ENCODE measurements at places on chromosomes 12 and 14. TPM values are rescaled to one million over a fixed set of nuclear protein-coding genes. Genes with fewer than 3 reads are reported as not detected.
A peak's percentile ranks its signal among the peaks of the same experiment; 100 is the strongest.

- H3K27ac ChIP-seq, result no peak overlapping the region
- H3K27me3 ChIP-seq, result peaks cover 7% of the 10 kb centered on the region
- peaks cover 16% of the 10 kb centered on the region for H3K4me1 ChIP-seq
Measured at GRCh38 chr12:6695313-6696045, 5.1 kb downstream of the PIANP start.

GRCh38 chr12:85688837-85689236 lies 147.4 kb downstream of the RASSF9 start:
- no peaks in the 10 kb centered on the region for H3K36me3 ChIP-seq
- H3K4me1 ChIP-seq, result no peaks in the 10 kb centered on the region
- H3K27me3 ChIP-seq, result no peaks in the 10 kb centered on the region
- DNase-seq, result no peak

DNA sequence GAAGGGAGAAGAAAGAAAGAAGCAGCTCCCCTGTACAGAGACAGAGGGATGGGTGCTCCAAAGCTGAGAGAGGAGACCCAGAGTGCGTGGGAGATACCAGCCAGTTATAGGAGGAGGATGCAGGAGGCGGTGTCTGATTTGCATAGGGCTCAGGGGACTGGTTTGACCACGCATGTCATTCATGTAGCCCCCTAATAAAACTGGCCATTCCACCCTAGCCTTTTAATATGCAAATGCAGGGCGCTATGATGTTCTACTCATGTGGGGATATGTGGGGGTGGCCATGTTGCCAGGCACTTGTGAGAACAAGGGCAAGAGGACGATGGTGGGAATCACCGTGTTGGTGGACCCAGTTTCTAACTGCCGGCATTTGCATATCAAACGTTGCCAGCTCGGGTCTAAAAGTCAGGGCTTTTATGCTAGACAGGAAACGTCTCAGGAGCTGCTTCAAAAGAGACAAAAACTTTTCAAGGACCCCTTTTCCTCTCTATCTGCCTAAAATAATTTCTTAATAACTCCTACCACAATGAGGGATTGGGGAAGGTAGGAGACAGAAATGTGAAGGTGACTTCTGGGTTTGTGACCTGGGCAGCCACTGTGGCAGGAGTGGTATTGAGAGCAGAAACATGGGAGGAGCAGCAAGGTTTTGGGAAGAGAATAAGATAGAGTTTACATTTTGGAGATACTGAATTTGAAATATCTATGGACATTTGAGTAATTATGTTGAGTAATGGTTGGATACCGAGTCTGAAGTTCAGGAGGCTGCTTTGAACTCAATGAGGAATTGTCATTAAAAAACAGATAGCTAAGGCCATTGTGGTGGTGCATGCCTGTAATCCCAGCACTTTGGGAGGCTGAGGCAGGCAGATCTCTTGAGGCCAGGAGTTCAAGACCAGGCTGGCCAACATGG lies 2.2 kb upstream of the ATXN3 start:
- peaks cover 14% of the 10 kb centered on the region for H3K4me1 ChIP-seq
- DNase-seq, result no peak
- no peaks in the 10 kb centered on the region for H3K36me3 ChIP-seq
- H3K27ac ChIP-seq, result no peak overlapping the region

DNA sequence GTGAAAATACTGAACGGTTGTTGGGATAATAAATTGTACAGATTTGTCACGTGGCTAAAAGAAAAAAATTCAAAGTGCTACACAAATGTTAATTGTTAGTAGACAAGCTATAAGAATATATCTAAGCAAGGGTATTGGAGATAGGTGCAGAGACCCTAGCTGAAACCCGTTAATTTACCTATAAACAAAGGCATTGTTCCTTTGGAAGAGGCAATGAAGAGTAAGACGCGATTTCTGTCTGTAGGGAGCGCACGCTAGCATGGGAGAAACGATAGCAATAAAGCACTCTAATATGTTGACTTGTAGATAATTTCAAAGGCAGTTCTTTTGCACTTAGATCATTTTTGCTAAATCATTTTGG lies 565 bp downstream of the CCDC77 start:
- H3K27ac ChIP-seq, result peak overlapping the region; percentile 81
- H3K4me3 ChIP-seq, result peak overlapping the region; percentile 59
- H3K27me3 ChIP-seq, result no peaks in the 10 kb centered on the region
- H3K36me3 ChIP-seq, result no peaks in the 10 kb centered on the region

DNA sequence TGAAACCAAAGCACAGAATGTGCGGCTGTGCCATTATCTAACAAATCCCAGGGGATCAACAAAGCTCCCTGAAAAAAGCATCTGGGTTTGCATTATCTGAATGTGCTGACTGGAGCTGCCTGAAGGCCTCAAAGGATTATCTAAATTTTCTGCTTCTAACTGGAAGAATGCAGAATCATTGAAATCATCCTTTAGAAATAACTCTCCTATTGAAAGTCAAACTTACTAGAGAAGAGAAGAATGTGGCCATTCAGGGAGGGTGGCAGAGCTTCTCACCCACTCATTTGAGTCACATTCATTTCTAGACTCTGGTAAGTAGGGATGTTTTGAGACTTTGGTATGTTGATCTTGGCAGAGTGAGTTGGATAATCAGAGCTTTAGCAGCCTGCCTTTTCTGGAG lies 220.6 kb upstream of the RGS6 start:
- no peak overlapping the region for H3K27ac ChIP-seq
- peaks cover 5% of the 10 kb centered on the region for H3K4me1 ChIP-seq
- no peaks in the 10 kb centered on the region for H3K36me3 ChIP-seq

- H3K27ac ChIP-seq, result no peak overlapping the region
- H3K27me3 ChIP-seq, result no peaks in the 10 kb centered on the region
- no peaks in the 10 kb centered on the region for H3K4me1 ChIP-seq
Measured at GRCh38 chr12:89968151-89968700, 259.6 kb upstream of the ATP2B1 start.

GRCh38 chr12:52280796-52281560 lies 6.5 kb downstream of the KRT86 start:
- no peaks in the 10 kb centered on the region for H3K36me3 ChIP-seq
- H3K4me1 ChIP-seq, result peaks cover 30% of the 10 kb centered on the region
- H3K27ac ChIP-seq, result peak overlapping the region; percentile 74
- no peak overlapping the region for H3K4me3 ChIP-seq

DNA sequence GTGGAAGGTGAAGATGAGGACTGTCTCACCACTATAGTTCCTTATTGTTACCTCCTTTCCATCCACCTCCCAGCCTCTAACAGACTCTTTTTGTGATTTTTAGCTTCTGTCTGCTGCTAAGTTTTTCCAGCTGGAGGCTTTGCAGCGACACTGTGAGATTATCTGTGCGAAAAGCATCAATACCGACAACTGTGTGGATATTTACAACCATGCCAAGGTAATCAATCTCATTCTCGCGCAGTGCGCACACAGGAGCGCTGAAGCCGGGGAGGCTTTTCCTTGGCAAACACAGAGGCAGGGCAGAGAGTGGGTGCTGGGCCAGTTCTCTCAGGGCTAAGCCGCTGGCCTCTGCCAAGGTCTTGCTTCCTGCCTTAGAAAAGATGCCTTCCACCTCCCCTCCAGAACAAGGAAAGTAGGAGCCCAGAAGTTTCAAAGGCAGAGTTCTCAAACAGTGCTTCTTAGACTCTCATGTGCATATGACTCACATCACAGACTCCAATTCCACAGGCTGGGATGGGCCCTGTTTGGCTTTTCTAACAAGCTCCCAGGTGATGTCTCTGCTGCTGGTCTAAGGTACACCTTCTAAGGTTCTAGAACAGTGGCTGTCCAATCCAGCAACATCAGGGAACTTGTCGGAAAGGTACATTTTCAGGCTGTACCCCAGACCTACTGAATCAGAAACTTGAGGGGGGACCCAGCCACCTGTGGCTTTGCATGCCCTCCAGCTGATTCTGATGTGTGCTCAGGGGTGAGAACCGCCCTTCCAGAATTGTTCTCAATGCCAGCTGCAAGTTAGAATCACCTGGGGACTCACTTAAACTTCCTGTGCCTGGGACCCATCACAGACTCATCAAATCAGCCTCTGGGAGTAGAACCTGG lies 33.8 kb upstream of the PWP1 start:
- H3K27ac ChIP-seq, result no peak overlapping the region
- no peak overlapping the region for H3K4me3 ChIP-seq
- no peaks in the 10 kb centered on the region for H3K4me1 ChIP-seq
- no peak for DNase-seq
- H3K27me3 ChIP-seq, result no peaks in the 10 kb centered on the region

DNA sequence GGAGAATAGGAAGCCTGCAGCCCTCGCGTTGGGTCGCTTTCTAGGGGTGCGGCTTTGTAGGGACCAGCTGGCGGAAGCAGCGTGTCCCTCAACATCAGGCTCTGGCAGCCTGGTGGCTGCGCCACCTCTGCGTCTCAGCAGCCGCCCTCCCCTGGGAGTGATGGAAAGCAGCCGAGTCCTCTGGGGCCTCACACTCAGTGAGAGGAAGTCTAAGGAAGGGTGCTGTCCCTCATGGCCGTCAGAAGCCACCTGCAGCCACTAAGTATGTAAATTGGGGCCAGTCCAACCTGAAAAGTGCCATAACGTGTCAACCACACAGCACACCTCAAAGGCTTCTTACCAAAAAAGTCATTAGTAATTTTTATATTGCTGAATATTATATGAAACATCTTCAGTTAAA lies 80.3 kb downstream of the WDR20 start:
- H3K36me3 ChIP-seq, result no peaks in the 10 kb centered on the region
- DNase-seq, result no peak

GRCh38 chr12:29030006-29030405 lies 119.1 kb upstream of the FAR2 start:
- H3K4me3 ChIP-seq, result no peak overlapping the region
- no peaks in the 10 kb centered on the region for H3K4me1 ChIP-seq

DNA sequence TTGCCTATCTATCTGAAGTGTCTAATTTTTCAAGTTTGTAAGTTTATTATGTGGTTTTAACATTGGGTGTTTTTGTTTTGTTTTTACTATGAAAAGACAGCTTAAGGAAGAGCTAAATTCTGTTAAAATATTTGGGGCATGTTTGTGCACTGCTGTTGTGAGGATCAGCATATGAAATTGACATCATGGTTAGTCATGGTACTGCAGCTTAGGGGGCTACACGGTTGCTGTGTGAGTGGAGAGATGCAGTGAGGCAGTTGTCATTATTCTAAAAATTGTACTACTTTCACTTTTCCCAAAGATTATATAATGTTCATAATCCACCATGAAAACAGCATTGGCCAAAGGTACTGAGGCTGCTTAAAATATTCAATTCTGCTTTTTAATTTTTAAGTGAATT lies 49.0 kb downstream of the ZC3H14 start:
- no peak overlapping the region for H3K27ac ChIP-seq
- H3K36me3 ChIP-seq, result peaks cover 49% of the 10 kb centered on the region
- no peak for DNase-seq
- H3K4me1 ChIP-seq, result no peaks in the 10 kb centered on the region
- H3K27me3 ChIP-seq, result no peaks in the 10 kb centered on the region

GRCh38 chr12:109098183-109098604 lies 797 bp downstream of the UNG start:
- peak overlapping the region; percentile 79 for H3K4me3 ChIP-seq
- H3K36me3 ChIP-seq, result peaks cover 16% of the 10 kb centered on the region
- DNase-seq, result peak; percentile 93
- peaks cover 19% of the 10 kb centered on the region for H3K4me1 ChIP-seq
- no peaks in the 10 kb centered on the region for H3K27me3 ChIP-seq
- peak overlapping the region; percentile 87 for H3K27ac ChIP-seq

DNA sequence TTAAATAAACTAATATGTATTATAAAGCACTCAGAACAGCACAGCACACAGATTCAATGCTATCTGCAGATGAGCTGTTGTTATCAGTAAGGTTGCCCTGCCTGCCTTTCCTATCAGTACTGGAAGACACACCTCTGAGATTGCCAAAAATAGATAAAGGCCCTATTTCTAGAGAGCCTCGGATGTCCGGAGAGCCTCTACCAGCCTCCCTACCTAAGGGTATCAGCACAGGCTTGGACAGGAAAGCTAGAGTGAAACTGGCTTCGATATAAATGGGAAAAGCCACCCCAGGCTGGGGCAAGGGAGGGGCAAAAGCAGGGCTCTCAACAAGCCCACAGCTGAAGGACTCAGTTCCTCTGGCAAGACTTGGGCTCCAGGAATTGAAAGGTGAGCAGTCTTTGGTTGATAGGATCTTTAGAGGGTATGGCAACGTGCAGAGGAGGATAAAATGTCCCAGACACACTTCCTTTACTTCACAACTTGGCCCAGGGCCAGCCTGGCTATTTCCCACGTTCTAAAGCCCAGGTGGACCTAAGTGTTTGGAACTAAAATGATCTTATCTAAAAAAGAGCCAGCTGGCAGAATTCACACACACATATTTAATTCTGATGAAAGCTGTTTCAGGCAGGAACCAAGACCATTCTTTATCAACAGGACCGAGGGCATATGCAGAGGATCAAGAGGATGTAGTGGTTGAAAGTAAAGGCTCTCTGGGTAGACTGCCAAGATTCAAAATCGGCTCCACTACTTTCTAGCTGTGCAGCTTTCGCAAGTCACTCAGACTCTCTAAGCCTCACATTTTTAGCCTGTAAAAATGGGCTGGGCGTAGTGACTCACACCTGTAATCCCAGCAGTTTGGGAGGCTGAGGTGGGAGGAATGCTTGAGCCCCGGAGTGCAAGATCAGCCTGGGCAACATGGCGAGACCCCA lies 37.8 kb upstream of the ITPR2 start:
- H3K4me3 ChIP-seq, result no peak overlapping the region
- DNase-seq, result peak; percentile 70
- H3K4me1 ChIP-seq, result peaks cover 13% of the 10 kb centered on the region
- H3K36me3 ChIP-seq, result no peaks in the 10 kb centered on the region
- no peaks in the 10 kb centered on the region for H3K27me3 ChIP-seq

DNA sequence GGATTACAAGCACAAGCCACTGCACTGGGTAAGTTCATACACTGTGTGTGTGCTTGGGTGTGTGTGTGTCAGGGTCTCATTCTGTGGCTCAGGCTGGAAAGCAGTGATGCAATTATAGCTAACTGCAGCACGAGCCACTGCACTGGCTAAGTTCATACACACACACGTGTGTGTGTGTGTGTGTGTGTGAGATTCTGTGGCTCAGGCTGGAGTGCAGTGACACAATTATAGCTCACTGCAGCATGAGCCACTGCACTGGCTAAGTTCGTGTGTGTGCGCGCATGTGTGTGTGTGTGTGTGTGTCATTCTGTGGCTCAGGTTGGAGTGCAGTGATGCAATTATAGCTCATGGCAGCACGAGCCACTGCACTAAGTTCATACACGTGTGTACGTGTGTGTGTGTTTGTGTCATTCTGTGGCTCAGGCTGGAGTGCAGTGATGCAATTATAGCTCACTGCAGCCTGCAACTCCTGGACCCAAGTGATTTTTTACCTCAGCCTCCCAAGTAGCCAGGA lies 85.4 kb downstream of the HECTD1 start:
- DNase-seq, result no peak
- H3K27ac ChIP-seq, result no peak overlapping the region
- H3K27me3 ChIP-seq, result no peaks in the 10 kb centered on the region
- no peak overlapping the region for H3K4me3 ChIP-seq
- H3K36me3 ChIP-seq, result peaks cover 52% of the 10 kb centered on the region

- H3K4me1 ChIP-seq, result peaks cover 78% of the 10 kb centered on the region
- H3K27me3 ChIP-seq, result no peaks in the 10 kb centered on the region
- H3K27ac ChIP-seq, result peak overlapping the region; percentile 99
- H3K4me3 ChIP-seq, result peak overlapping the region; percentile 93
Measured at GRCh38 chr14:103628221-103628683, 759 bp upstream of the KLC1 start.

The IL31 gene
- not detected for total RNA-seq

The CLEC4A gene
- total RNA-seq, result 5.2 TPM

The SERPINA5 gene
- total RNA-seq, result not detected

The B4GALNT1 gene
- total RNA-seq, result 2.6 TPM

The SP1 gene
- 46.6 TPM for total RNA-seq

The NFE2 gene
- 9.3 TPM for total RNA-seq

The DBX2 gene
- not detected for total RNA-seq

The TMPRSS12 gene
- not detected for total RNA-seq

The ESRRB gene
- 0.34 TPM for total RNA-seq

The PAPLN gene
- 32.5 TPM for total RNA-seq

The EXOC5 gene
- 63.2 TPM for total RNA-seq

The PPP1R13B gene
- total RNA-seq, result 37.0 TPM

The ALG10 gene
- 3.8 TPM for total RNA-seq

The FAM222A gene
- 2.5 TPM for total RNA-seq
